ENCODE measurements at places on chromosomes 1 and 21.
A peak's percentile ranks its signal among the peaks of the same experiment; 100 is the strongest.

DNA sequence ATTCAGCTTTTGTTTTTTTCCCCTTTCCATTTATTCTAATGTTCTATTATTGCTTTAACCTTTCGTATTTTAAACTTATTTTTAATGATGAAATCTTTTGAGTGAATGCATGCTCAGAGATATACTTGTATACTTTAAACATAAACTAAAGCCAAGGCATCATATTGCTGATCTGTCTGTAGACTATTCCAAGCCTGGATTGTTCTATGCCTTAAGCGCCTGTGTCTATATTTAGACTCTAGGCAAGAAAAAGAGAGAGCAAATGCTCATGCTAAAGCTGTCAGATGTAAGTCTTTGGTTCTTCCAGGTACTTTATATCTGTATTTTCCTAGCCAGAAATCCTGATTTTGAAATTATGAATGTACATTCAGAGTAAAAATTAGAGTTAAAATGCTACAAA, 14.4 kb downstream of the SH3GLB1 start:
- no peak for DNase-seq

GRCh38 chr1:29970747-29971325, 734.5 kb downstream of the PTPRU start:
- no peak for DNase-seq

DNA sequence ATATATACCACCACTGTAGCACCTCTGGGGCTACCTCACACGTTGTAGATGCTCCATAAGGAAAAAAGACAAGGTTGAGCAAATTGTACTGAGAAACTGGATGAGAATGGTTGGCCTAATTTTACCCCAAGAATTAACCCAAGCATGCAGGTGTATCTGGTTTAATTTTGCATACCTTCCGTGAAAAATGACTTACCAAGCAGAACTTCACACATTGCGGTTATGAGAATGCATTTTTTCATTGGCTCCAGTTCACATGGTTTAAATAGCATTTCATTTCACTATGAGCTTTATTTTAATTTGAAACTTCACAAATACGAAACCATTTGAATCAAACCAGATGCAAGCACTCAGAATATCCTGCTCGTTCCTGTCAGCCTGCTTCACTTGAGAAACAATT, 512.2 kb downstream of the LTN1 start:
- no peak for DNase-seq

- DNase-seq, result no peak
Observed at GRCh38 chr1:202516434-202516877, 168.0 kb downstream of the PPP1R12B start.

- no peak for DNase-seq
Observed at GRCh38 chr1:150513351-150513791, 2.2 kb upstream of the FALEC start.

GRCh38 chr1:21534674-21535378, 25.6 kb downstream of the ALPL start:
- peak; percentile 68 for DNase-seq

DNA sequence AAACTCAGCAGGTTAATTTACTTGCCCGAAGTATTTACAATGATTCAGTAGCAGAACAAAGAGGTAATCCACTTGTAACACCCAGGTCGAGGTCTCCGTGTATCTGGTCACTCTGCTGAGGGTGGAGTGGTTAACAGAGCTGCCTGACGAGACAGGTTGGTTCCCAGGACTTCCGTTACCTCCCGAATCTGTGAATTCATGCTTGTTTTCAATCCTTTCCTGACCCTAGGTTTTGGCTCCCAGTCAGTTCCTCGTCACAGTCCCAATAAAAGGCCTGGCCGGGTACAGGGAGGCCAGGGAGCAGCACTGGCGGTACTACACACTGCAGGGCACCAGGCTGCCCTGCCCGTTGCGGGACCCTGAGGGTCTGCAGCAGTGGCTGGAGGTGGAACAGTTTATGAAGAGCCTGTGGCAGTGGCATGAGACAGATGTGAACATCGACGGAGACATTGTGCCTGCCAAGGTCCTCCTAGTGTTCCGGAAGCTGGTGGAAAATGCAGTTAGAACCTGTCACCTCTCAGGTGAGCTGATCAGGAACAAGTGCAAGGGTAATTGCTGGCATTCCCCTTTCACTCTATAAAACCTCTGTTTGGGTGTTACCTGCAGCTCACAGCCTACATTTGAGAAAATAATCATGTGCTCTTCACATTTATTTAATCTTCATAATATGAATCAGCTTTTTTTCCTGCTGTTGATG, 12.8 kb downstream of the MAB21L3 start:
- no peak for DNase-seq

DNA sequence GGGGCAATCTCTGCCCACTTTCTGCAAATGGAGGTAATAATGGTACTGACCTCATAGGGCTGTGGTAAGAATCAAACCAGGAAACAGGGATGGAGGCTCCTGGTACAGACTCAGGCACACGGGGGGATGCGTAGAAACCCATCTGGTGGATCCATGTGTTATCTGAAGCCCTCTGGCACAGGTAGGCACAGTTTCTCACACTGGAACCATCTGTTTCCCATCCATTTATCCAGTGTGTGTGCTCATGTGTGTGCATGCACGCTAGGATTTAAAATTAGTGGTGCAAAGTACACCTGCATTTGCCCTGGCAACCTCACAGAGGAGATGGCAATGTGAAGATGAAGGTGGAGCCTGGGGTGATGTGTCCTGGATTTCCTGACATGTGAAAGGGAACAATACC, 103.3 kb downstream of the RAVER2 start:
- no peak for DNase-seq

DNA sequence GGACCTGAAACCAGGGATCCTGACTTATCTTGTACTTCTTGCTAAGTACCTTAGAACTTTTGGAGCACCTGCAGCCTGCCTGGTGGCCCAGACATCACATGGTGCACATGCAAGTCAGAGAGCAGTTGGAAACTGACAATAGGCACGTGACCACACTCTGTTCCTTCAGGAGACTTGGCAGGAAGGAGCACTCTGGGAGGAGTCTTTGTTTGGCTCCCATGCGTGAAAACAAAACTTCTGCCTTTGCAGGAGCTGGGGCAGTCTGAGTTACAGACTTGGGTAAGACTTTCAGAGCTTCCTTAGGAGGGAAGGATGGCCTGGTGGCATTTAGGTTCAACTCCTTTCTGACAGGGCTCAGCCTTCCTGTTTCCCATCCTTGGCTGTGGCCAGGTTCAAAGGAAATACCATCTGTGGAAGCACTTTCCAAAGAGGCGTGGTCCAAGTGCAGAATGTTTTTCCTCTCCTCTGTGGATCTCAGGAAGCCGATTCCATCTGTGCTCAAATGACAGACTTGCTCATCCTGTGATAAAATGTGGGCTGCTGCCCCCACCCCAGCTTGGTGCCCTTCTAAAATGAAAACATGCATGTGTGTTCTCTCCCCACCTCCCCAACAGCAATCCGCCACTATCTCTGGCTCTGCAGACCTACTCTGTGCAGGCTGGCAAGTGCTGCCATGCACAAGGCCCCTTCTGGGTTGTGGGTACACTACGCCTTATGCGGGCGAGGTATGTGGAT, 14.1 kb upstream of the ZNF436 start:
- DNase-seq, result no peak

DNA sequence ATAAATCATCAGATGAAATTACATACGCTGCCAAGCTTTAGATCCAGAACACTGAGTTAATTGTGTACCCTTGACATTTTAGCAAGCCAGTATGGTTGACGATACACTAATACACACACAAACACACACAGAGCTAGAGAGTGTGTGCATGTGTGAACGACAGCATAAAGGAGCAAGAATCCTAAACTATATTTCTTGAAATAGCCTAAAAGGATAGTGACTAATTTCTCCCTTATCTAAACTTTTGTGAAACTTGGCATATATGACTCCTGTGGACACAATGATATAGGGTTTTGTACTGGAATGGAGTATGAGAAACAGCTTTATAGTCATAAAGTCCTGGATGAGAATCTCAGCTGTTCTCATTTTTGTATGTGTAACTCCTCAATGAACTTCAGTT, 65.1 kb upstream of the DMRTA2 start:
- no peak for DNase-seq

DNA sequence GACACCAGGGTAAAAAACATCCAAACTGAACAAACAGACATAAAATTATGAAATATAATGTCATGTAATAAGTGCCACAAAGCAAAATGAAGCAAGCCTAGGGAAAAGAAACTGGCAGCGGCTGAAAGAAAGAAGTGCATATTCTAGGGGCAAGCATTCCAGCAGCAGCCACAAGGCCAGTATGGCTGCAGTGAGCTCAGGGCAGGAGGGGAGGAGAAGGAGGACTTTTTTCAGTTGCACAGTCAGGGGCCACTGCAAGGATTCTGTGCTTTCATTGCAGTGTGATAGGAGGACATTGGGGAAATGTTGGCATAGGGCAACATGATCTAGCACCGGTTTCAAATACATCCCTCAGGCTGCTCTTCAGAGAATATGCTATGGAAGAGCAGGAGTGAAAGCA, 263.8 kb downstream of the NEGR1 start:
- DNase-seq, result no peak

- no peak for DNase-seq
Observed at GRCh38 chr1:238476841-238477240, 586.1 kb upstream of the ZP4 start.

- DNase-seq, result no peak
Observed at GRCh38 chr1:230682274-230682673, 31.6 kb downstream of the AGT start.

DNA sequence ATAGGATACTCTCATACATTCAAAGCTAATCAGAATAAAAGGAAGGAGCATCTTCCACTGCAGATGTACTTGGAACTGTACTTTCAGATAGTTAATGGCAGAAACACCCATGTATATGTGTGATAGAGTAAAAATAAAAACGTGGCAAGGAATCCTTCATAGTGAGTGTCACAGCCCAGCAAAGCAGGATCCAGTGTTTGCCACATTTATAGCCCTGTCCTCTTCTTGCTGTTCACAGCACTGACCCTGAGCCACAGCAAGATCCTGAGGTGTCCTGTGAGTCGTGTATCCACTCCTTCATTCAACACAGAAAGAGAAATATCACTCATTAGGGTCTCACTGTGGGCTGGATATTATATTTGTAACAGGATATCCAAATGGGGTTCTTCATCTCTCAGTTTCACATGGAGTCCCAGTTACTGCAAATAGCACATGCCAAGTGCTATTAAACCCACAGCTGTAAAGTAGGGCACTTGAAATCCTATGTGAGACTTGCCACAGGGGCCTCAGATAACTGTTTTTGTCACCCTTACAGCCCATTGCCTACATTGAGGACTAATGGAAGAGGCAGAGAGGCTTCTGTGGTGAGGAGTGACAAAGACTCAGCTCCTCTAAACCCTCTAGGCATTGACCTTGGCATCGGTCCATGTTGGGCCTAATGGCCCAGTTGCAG, 41.3 kb downstream of the CYP2J2 start:
- DNase-seq, result no peak

- peak; percentile 63 for DNase-seq
Observed at GRCh38 chr1:44073528-44073927, 42.3 kb upstream of the SLC6A9 start.

- DNase-seq, result no peak
Observed at GRCh38 chr1:209155546-209155945, 428.0 kb upstream of the CAMK1G start.

GRCh38 chr1:41490911-41491310, 6.4 kb upstream of the EDN2 start:
- DNase-seq, result no peak

DNA sequence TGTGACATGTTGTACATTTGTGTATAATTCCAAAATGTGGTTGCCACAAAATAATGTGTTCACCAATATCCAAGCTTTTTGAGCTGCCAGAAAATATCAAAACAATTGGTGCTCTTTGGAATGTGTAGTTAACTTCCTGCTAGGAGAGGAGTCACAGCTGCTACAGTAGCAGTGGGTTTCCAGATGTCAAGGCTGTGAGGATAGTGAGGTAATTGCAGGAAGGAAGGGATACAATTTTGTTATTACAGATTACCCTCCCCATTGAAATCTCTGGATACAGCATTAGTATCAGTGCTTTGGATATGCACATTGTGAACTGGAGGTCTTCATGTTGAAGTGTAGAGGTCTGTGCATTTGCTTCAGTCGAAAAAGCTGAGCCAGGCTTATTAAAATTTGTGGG, 253.2 kb downstream of the PTPRC start:
- DNase-seq, result no peak

GRCh38 chr1:109751531-109752260, 10.9 kb upstream of the GSTM3 start:
- DNase-seq, result no peak

DNA sequence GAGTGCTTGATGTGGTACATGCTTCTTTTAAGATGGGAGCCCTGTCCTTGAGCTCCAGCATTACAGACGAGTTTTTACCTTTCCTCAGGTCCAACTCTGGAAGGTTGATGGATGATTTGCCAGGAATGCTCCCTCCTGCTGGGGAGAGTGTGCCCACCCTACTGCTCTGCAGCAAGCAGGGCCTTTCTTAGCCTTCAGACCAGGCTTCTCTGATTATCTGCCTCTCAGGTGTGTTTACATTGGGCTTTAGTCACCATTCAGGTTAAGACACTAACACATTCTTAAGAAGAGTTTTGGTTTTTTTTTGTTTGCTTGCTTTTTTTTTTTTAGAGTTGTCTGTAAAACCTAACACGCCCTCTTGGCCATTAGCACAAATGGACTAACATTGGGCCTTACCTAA, 301.8 kb downstream of the KCNT2 start:
- DNase-seq, result no peak

DNA sequence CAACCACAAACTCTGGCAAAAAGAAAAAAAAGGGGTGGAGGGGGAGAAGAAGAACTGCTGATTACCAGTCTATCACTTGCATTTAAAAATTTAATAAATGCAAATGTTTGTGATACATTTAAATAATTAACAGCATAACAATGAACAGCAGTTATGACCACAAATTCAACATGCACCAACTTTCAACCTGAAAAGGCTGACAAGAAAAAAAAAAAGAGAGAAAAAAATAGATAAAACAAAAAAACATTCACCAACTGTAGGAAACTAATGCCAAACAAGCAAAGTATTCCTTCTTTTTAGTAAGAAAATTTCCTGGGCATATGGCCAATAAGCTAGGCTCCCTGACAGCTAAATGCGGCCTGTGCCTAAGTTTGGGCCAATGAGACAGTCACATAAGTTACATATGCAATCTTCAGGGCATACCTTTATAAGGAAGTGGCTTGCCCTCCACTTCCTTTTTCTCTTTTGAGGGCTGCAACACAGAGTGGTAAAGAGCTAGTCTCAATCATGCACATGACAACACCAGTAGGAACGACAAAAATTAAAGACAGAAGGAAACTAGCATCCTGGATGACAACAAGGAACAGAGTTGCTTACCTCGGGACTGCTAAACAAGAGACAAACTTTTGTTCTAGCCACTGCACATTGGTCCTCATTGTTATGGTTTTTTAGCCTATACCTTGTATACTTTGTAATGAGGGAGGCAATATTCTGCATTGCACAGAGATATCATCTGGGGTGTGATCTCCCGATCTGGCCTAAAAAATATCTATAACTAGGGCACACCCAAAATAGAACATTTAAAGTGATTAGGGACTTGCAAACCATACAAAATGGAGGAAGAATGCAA, 24.2 kb upstream of the PHTF1 start:
- DNase-seq, result peak; percentile 62
